ENCODE measurements at places on chromosomes 7 and 10.

- DNase-seq, result no peak
These were observed 137.6 kb downstream of the GPAM start for GRCh38 chr10:112045938-112046337.

DNA sequence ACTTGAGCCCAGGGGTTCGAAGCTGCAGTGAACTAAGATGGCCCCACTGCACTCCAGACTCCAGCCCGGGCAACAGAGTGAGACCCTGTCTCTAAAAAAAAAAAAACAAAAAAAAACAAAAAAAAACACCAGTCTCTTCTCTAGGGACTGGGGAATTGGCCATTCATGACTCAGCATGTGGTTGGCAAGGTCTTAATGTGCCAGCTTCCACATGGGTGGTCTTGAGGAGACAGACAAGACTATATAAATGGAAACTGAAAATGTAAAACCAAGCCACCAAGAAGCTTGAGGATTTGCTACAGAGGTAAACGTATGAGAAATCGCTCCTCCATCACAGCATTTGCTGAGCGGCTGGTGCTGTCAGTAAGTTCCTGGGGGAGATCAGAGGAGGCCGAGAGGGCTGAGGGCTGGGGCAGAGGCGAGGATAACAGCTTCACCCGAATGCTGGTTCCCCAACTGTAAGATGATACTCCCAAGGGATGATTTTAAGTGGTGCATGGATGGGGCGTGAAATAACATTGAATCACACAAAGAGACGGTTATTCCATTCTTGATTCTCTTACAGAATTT lies 128.7 kb downstream of the C10orf105 start:
- DNase-seq, result no peak

GRCh38 chr7:137335814-137336213 lies 7.7 kb downstream of the PTN start:
- no peak for DNase-seq

GRCh38 chr7:36565792-36566356 lies 158.4 kb downstream of the AOAH start:
- DNase-seq, result no peak

DNA sequence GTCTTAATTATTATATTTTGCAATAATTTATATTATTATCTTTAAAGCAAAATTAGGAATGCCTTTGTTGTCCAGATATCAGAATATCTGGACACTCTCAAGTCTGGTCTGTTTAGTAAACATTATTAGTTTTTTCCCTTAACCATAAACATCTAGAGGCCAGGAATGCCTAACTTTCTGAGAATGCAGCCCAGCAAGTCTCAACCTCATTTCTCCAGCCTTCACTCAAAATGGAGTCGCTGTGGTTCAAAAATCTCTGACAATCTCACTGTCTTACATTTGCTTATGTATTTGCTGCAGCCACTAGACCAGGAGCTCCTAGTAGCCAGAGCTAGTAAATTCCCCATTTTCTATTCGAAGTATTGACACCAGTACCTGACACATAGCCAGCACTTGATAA lies 49.7 kb upstream of the INHBA start:
- DNase-seq, result no peak

DNA sequence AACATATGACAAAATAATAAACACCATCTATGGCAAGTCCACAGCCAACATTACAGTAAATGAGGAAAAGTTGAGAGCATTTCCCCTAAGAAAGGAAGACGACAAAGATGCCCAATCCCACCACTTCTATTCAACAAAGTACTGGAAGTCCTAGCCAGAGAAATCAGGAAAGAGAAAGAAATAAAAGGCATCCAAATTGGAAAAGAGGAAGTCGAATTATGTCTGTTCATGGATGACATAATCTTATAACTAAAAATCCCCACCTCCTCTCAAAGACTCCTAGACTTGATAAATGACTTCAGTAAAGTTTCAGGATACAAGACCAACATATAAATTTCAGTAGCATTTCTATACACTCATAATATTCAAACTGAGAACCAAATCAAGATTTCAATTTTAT lies 288.5 kb upstream of the POT1 start:
- no peak for DNase-seq

GRCh38 chr10:119818889-119819270 lies 53.8 kb downstream of the MCMBP start:
- no peak for DNase-seq

DNA sequence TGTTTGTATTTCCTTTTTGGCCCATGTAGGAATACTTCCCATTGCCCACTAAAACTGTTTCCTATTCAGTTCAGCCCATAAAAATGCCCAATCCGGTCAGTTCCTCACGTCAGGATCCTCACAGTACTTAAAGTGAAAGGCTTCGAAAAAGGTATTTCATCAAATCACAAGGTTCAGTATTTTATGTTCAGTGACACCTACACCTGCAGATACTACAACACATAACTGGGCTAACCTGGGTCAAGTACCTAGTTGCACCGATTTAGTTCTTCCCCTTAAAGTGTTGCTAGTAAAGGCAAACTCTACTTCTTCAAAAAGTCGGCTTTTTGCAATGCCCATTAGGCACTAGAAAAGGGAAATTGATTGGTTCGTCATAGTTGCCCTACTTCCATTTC lies 1.1 kb downstream of the SNX13 start:
- DNase-seq, result peak; percentile 37

GRCh38 chr7:31340051-31340450 lies 475 bp downstream of the NEUROD6 start:
- DNase-seq, result no peak

DNA sequence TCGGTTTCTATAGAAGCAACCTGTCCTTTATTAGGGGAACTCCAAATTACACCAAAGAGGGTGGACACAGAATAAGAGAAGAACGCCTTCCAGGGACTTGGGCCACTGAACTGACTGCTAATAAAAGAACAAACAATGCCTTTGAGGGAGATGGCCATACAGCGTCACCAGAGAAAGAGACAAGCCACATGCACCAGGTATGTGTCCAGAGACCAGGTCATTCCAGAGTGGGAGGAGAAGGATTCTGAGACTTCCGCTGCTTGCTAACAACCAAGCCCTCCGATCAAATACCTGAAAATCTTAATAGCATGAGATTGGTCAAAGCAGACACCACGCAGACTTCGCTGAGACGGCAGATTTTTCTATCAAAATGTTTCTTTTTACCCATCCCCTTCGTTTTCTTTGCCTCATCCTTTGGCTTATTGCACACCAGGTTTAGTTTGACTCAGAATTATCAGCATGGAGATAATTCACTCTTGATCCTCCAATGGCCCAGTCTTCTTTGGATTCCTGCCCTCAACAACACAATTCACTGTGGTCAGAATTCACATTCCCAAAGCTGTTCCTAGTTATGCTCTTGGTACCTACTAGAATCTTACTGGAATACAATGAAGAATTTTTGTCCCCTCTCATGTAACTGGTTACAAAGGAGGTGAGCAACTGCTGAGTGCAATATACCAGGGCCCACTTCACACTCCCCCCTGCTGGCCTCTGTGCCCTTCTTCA lies 87.4 kb upstream of the DDC start:
- DNase-seq, result no peak

DNA sequence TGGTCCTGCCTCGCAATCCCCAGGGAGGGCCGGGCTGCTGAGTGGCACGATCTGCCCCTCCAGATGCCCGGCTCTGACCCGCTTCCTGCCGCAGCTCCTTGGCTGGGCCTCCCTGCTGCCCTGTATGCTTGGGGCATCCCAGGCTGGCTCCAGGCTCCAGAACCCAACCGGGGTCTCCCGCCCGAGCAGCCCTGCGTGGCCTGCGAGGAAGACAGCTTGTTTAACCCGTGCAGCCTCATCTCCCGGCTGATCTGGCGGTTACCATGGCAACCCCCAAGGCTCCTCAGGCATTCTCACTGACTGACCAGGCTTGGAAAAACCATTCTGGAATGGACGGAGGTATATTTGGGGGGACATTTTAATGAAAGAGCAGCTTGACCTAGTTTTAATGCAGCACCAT lies 232.4 kb upstream of the MYO3A start:
- no peak for DNase-seq

Data from foreskin keratinocyte (primary cell).